ENCODE measurements at places on chromosomes 7 and 10.

DNA sequence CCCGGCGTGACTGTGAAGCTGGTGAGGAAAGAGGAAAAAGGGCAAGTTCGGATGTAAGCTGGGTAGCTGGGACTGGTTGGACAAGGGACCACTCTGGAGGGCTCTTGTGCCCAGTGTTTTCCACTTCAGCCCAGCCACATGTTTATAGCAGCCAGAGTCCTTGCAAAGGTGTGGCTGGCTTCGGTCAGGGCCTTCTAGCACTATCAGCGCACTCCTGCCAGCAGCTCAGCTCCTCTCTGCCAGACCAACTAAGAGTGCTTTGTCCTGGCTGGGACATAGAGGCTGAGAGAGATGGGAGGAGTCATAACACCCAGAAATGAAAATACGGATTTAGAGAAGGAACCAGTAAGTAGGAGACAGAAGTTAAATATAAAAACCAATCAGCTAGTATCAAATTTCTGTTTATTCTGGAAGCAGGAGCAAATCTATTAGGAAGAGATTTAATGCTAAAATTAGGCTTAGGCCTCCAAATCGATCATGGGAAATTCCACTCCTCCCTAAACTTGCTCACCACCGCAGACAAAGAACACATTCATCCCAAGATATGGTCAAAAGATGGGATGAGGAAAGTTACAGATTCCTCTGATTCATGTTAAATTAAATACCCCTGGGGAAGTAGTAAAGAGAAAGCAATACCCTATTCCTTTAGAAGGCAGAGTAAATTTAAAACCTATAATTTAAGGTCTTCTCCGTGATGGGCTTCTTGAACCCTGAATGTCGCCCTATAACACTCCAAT lies 135.0 kb downstream of the RALA start:
- DNase-seq = no peak

- DNase-seq = peak; percentile 35
These were observed 66.8 kb downstream of the PCGF5 start for GRCh38 chr10:91287276-91287675.

DNA sequence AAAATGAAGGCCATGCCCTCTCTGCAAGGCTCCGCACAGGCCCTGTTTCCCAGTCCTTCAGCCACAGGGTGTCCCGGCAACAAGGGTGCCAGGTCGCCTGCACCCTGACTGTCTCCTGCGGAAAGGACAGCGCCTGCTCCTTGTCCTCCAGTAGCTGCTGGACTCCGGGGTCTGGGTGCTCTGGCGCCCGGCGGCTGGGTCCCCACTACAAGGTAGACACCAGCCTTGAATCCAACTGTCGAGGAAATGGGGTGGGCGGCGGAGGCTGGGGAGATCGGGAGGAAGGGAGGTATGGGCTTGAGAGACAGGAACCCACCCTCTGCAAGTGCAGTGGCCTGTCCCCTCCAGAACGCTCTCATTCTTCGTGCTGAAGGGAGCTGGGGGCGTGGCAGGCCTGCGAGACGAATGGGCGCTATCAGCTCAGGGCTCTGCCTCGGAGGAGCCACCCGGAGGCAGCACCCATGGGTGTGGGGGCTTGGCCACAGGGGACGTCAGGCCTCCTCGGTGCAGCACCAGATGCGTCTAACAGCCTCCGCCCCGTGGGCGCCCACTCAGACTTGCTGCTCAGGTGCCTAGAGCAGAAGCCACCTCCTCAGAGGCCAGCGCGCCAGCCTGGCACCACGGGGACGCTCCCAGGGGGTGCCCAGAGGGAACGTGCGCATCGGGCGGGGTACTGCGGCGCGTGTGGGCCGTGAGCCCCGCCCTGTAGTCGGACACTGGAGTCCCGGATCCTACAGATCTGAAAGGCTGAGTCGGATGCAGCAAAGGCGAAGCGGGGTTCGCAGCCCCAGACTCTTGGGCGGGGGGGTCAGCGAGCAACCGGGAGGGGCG lies 15.6 kb downstream of the ADAM8 start:
- peak; percentile 55 for DNase-seq

DNA sequence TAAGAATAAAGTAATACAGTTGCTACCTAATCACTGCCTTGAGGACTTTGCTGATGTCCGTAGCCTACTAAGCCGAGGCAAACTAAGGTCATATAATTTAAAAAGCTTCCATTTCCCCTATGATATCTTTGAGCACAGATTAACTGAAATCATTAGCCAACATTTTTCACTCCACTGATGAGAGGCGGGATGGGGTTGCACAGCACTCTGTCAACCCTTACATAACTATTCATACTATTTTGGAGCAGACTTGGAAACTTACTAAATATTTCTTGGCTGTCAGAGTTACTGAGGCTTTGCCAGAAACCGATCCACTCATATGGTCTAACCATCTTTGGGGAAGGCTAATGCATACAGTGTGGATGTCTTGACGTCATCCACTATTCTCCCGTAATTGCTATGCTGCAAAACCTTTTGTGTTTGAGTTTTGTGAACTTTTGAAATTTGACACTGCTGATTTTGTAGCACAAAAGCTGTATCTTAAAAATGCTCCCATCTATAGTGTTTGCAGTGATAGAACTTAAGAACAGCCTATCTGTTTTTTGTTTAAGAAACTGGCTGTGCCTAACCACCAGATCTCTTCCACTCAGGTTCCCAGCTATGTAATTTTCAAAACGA lies 248.7 kb downstream of the TSPAN12 start:
- DNase-seq = peak; percentile 8

- DNase-seq = no peak
These were observed 128.1 kb upstream of the PTPRZ1 start for GRCh38 chr7:121744877-121745276.

- DNase-seq = no peak
These were observed 1.3 kb downstream of the CASP2 start for GRCh38 chr7:143289421-143289820.

GRCh38 chr7:103988468-103989199 lies 824 bp downstream of the RELN start:
- no peak for DNase-seq

GRCh38 chr7:44275146-44275545 lies 50.2 kb downstream of the CAMK2B start:
- no peak for DNase-seq

- DNase-seq = no peak
These were observed 81.8 kb upstream of the CREB5 start for GRCh38 chr7:28330384-28331070.

DNA sequence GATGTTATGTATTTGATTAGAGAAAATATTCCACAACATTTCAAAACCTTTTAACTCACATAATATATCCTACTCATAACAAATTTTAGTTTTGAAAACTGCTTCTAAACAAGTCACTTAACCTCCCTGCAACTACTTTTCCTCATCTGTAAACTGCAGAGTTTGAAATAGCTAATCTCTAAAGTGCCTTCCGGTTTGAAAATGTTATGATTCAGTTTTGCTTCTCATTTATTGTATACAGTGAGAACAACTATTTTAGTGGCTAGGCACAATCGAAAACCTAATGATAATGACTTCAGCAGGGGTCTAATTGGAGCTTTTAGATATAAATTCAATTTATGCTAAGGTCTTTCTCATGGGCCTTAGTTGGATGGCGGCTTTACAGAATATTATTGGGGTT lies 30.7 kb upstream of the TEX47 start:
- no peak for DNase-seq

GRCh38 chr7:82131215-82131614 lies 312.4 kb downstream of the CACNA2D1 start:
- DNase-seq = no peak

- DNase-seq = no peak
These were observed 126.9 kb downstream of the VIPR2 start for GRCh38 chr7:159017741-159018140.

- no peak for DNase-seq
These were observed 581.4 kb downstream of the LRMDA start for GRCh38 chr10:76012716-76013327.

DNA sequence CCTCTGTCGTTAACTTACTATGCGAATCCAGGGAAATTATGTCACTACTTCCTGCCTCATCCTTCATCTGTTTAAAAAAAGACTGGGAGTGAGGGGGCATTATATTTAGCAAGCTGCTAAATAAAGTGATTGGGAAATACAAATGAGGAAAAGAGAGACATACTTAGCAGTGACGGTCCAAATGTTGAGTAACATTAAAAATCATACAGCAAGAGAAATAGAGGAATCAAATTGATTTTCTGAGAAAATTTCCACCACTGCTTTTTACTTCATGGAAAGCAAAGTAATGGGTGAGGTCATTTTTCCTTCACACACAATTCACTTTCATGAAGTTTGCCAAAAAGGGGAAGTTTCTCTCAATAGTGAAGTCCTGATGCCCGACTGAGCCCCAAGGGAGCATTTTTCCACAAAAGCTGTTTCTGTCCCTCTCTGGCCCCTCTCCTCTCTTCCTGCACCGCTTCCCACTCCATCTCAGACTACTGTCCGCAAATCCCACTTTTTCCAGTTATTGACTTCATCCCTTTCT lies 61.9 kb upstream of the ADO start:
- peak; percentile 26 for DNase-seq

DNA sequence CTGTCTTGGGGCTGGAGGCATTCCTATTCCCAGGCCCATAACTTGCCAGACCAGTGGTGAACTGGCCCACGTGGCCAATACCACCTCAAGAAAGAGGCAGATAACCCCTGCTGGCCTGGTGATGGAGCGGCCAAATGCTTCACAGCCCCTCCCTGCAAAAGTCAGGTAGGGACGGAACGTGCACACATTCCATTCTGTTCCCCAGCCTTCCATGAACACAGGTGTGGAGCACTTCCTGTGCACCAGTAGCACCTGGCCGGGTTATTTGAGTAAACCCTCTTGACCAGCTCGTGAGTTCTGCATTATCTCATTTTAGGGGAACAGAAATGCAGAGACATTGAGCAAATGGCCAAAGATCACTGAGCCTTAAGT lies 134.4 kb downstream of the SH3PXD2A start:
- no peak for DNase-seq

DNA sequence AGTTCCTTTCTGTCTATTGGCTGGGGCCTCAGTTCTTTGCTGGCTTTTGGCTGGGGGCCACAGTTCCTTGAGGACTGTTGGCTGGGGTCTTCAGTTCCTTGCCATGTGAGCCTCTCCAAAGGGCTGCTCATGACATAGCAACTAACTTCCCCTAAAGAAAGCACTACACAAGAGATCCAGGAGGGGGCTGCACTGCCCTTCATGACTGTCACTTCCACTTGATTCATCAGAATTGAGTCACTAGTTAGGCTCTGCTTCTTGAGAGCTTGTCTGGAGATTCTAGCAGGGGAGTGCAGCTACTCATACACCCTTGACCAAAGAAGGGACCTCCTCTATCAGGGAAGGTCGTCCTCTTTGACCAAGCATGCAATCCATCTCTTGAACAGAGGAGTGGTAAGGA lies 38.0 kb upstream of the MKX start:
- no peak for DNase-seq

- DNase-seq = no peak
These were observed 83.7 kb upstream of the PPP2R2D start for GRCh38 chr10:131816941-131817700.

- peak; percentile 43 for DNase-seq
These were observed 37.1 kb downstream of the SVOPL start for GRCh38 chr7:138663725-138664710.

- no peak for DNase-seq
These were observed 273.9 kb upstream of the MGMT start for GRCh38 chr10:129193148-129193547.

DNA sequence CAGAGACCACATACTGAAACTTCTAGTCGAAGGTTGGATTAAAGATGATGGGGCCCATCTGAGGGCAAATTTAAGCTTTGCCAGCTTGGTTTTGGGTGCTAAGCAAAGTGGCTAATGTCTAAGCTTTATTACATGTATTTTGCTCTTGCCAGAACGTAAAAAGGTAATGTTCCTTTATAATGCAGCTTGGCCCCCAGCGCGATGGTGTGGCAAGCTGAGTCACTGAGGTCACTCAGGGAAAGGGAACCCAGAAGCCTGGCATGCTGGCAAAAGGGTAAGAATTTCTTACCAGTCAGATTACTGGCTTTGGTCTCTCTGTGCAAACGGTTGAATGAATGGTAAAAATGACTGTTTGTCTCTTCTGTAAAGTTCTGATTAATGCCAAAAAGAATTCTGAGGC lies 158.3 kb upstream of the KCND2 start:
- no peak for DNase-seq

DNA sequence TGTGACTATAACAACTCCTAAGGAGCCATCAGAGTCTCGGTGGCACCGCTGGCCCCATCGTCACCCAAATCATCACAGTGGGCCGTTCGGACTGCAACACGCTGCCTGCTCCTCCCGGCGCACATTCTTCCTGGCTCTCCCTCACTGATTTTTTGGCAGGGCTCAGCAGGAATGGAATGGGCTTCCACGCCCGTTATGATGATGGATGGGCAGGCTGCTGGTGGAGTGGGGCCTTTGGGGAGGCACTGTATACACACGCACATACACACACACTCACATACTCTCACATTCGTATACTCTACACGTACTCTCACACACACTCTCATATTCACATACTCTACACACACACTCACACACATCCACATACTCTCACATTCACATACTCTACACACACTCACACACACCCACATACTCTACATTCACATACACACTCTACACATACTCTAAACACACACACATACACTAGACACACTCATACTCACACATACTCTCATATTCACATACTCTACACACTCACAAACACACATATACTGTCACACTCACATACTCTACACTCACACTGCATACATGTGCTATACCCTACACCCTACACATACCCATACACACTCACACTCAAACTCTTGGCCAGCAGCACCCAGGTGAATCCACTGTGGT lies 99.8 kb downstream of the KCNMA1 start:
- DNase-seq = peak; percentile 77

DNA sequence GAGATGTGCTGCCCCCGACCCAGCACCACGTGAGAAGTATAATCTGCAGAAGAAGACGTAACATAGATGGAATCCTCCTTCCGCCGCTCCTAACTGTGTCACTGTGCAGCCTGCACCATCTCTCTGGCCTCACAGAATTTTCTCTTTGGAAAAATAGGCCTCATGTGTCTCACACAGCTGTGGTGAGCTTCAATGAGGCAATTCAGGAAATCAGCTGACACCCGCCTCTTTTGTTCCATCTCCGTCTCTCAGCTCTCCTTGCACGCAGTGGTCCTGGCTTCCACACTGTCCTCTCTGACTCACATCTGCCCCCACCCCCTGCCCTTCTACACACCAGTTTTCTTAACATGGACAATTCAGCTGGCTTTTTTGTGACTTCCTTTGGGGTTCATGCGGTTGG lies 7.2 kb downstream of the C10orf90 start:
- peak; percentile 76 for DNase-seq

- no peak for DNase-seq
These were observed 22.2 kb upstream of the TPST1 start for GRCh38 chr7:66182920-66183319.

DNA sequence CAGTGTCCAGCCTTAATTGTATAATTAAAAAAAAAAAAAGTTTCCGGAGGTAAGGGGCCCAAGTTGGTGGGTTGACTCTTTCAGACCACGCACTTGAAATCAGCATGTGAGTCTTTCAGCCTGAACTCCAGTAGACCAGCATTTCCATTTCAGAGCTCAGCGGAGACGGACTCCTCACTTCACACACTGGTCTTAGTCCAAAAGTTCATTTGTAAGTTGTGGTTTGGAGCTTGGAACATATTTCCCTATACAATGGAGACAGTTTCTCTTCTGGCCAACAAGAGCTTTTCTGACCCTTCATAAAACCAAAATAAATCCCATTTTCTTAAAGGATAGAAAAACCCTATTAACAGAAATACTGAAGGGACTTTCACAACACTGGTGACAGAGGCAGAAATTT lies 41.0 kb downstream of the ATXN7L1 start:
- DNase-seq = no peak
